ENCODE measurements at places on chromosomes 3 and 15.

DNA sequence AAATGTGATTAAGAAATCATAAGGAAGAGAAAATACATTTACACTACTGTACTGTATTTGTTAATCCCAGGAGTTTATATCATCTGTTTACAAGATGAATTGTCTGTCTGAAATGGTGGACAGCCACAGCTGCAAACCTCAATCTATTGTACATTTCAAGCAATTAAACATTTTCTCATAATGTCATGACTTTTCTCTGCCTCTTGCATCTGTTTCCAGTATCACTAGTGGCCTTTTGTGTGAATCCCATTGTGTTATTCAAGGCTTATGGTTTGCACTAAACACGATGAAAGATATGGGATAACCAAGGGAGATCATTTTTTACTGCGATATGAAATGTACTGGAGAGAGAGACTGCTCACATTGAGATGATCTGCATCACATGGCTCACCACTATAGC lies 200.2 kb upstream of the LRRN1 start:
- no peak for DNase-seq

- no peak for DNase-seq
Measured at GRCh38 chr3:36843065-36844051, 79.0 kb upstream of the DCLK3 start.

DNA sequence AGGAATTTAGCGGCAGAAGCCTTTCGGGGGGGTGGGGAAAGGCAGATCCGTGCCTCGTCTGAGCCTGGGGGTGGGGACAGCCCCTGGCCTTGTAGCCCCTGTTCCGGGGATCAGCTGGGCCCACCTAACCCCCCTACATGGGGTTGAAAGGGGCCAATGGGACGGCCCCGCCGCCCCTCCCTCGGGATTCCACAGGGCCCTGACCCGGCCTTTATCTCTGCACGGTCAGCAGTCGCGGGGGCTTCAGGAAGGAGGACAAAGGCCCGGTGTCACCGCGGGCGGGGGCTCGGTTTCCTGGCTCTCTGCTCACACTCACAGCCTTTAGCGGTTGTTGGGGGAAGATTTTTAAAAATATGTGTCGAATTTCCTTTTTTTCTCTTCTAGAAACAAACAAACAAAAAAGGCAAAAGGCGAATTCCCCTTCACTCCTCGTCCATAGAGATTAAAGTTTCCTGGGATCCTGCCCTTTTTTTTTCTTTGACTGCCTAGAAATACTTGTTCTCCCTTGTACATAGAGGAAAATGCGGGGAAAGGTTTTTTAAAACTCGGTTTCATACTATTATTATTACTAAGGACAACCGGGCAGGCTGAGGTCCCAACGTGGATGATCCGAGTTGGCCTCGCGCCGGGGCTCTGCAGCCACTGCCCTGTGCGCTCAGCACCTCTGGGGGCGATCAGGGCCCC lies 7.9 kb downstream of the FOXL2 start:
- no peak for DNase-seq

- DNase-seq, result no peak
Measured at GRCh38 chr3:38588371-38588971, 61.0 kb downstream of the SCN5A start.

DNA sequence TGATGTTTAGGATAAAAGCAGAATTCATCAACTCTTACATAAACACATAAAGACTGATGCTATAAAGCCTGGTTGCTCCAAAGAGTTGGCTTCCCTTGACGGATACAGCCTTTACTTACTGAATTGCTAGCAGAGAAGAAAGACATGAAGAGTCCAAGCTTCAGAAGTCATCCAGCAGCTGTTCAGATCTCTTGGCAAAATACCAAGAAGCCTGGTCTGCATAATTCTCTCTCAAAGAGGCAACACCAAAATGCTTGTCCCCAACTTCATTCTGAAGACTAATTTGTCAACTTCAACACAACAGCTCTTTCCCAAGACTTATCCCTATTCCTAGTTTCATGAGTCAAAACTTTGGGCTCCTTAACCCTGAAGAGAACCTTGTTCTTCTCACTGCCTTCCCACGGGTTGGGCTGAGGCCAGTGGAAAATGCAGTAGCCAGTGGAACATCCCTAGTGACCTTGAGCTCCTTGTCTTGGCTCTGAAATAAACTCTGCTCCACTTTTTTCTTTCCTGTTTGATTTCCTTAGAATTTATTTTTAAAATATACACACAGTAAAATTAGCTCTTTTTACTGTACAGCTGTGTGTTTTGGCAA lies 119.2 kb upstream of the THBS1 start:
- no peak for DNase-seq

DNA sequence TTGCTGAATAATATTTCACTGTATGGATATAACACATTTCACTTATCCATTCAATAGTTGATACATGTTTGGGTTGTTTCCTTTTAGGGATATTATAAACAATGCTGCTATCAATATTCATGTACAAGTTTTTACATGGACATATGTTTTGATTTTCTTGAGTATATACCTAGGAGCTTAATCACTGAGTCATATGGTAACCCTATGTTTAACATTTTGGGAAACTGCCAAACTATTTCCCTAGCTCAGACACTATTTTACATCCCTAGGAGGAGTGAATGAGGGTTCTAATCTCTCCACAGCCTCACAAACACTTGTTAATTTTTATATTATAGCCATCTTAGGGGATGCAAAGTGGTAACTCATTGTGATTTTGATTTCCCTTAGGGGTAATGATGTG lies 66.0 kb downstream of the GPR156 start:
- DNase-seq, result no peak

DNA sequence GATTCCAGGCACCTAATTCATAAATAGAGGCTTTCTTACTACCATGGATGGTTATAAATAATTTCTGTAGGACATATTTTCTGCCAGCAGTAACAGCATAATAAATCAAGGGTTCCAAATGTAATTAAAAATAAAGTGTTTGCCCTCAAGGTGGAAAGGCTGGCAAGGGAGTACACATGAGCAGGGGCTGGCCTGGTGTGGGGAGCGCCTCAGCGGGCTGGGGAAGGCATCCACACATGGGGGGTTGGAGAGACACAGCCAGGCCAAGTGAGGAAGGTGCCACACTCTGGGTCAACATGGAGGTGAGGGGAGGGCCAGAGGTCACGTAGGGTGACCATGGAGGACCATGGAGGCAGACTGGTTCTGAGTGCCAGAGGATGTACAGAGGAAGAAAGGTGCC lies 65.8 kb upstream of the OCA2 start:
- no peak for DNase-seq

DNA sequence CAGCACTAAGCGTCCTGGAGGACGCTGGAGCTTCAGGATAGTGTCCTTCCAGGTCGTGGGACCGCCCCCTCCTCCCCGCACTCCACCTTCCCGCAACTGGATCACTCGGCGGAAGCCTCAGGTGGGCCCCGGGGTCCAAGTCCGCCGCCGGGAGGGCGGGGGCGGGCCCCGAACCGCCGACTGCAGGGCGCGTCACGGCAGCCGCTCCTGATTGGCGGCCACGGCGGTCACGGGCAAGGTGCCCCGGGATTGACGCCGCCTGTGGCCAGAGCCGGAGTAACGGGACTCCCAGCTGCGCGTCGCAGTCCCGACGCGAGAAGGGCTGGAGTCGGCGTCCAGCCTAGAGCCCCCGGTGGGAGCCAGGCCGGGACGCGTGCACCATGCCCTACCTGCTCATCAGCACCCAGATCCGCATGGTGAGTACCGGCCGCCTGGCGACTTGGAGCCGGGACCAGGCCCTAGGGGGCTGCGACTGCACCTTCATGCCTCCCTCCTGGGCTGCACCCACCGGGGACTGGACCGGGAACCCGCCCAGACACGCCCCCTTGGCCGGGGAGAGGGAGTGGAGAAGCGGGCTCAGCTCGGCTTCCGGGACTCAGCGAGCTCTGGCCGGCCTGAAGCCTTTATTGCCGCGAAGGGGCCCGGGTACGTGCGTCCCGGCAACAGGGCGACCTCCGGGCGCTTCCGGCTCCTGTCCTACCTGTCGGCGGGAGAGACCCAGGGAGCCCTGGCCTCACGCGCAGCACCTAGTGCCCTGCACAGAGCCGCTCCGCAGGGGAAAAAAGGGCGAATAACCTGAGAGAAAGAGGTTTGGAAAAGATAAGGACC lies at the start of gene GCHFR:
Gene GCHFR (plus strand): TSS at position 268 of the 828 bp plus-strand sequence. CDS start 113 bp downstream, at position 381.
- no peak for DNase-seq

GRCh38 chr3:190323246-190323626 lies 990 bp upstream of the CLDN1 start:
- no peak for DNase-seq
